ENCODE measurements at places on chromosomes 7 and 10. TPM values are rescaled to one million over a fixed set of nuclear protein-coding genes. Genes with fewer than 3 reads are reported as not detected.

Gene INHBA
- total RNA-seq = 5.0 TPM

Gene UBN2
- total RNA-seq = 5.8 TPM

Gene LIPM
- total RNA-seq = not detected

Gene GPR15LG
- 0.53 TPM for total RNA-seq

Gene FAM25C
- not detected for total RNA-seq

Gene LIPK
- 0.13 TPM for total RNA-seq

Gene ACSM6
- not detected for total RNA-seq

Gene FAM25A
- total RNA-seq = 4.7 TPM
